Stimulated activated CD4-positive, alpha-beta T cell treated with anti-CD3 and anti-CD28 coated beads, Interleukin-1b, Interleukin-23, amount 100 ng/mL, for 48 hours (primary cell): ENCODE measurements at places on chromosomes 13 and 19.

DNA sequence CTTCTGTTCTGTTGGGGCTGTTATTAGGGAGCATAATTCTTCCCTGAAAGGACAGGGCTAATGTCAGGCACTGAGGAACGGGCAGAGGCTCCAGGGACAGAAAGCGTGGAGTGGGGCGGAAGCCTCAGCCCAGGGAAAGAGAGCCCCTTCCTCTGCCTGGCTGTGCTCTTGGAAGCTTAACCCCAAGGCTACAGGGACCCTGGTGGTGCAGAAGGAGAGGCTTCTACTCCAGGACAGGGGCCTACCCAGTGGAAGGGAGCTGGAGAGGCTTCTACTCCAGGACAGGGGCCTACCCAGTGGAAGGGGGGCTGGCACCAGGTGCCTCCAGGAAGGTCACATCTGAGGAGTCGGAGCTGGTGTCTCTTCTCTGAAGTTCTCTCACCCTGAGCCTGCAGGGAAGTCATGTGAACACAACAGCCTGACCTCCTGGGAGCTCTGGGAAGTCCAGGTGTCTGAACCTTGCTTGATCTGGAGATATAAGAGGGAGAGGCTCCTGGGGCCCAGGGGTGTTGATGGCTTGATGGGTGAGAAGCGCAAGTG, 159.5 kb upstream of the SOX1 start:
- DNase-seq = no peak

- DNase-seq = no peak
Measured at GRCh38 chr19:43634872-43635560, 4.6 kb downstream of the CADM4 start.

DNA sequence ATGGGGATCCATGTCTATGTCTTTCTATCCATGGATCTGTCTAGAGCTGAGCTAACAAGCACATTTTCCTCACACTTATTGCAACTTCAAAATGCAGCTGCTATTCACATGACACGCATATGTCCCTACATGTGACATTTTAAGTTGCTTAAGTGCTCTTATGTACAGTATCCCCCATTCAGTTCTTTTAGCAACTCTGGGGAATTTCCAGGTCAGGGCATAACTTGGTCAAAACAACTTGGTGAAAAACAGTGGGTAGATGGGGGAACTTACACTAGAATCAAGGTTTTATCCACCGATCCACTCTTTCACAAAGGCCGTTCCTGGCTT, 73.0 kb downstream of the COL4A1 start:
- DNase-seq = no peak

DNA sequence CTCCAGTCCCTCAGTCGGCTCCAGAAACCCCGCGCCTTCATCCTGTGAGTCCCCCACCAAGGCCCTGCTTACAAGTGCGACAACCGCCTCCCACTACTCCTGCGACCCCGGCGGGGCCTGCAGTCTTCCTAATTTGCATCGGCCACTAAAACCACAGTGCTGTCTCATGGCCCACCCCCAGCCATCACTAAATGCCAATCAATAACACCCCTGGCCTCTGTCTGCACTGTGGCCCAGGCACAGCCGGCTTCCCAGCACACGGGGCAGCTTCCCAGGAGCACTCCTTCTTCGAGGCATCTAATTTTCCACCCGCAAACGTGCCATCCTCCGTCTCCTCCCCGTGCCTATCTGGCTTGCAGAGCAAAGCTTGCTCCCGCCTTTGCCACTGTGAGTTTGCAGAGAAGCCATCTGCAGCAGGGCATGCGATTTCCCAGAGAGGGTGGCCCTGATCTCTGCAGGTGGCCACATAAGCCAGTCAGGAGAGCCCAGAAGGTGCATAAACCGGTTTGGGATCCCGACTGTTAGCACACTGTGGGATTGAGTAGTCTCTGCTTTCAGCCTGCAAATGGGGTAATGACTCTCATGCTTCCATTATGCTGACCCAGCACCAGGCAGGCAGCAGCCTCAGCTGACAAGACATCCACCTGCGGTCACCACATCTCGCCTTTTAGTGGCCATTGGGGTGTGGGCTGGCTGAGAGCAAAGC, 34.0 kb upstream of the USE1 start:
- DNase-seq = no peak

DNA sequence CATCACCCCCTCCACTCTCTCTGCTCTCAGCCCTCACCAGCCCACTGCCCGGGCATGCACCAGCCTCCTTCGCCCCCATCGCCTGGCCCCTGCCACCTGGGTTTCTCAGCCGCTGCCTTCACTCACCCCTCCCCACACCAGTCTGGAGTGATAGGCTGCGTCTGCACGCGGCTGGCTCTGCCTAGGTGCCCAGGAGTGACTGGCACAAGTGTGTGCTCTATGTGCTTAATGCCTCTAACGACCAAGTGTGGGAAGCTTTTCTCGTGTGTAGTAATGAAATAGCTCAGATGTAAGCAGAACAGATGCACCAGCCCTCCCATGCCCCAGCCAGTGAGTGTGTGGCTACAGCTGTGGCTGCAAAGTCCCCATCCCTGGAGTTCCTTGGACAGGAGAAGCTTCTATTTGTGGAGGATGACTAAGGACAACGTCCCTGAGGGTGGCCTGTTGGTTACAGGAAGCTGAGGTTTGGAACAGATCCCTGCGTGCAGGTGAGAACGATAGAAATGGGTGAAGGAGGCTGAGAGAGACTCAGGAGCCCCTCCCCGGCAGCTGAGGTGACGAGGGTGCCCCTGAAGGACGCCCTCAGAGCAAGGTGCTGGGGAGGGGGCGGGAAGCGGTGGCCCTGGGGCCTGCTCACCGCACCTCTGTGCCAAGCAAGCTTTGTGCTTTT, 35.6 kb downstream of the ATP11A start:
- DNase-seq = no peak

DNA sequence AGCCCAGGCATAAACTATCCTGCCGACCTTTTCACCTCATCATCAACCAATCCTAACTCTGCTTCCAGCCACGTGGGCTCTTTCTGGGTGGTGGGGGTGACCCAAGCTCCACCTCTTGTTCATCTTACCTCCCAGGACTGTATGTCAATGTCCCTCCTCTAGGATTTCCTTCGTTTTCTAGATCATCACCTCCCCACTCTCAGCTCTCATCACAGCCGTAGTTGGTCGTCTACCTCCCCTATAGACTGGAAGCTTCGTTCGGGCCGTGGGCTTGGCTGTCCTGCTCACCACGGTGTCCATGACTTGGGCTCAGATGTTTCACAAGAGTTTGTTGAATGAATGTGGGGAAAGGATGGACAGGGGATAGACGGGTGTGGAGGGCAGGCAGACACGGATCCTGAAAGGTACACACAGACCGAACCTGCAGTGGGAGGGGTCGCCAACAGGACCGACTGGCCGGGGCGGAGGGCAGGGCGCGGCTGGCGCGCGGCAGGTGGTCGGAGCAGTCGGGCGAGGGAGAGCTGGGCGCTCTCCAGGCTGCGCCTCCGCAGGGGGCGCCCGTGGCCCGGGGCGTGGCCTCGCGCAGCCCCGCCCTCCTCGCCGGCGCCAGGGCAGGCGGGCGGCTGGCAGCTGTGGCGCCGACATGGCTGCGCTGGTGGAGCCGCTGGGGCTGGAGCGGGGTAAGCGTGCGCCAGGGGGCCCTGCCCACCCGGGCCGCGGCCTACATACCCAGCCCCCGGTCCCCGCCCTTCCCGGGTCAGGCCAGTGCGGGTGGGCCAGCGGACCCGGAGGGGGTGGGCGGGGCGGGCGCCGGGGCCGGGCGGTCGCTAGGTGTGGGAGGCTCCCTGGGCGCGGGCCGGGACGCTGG, at the start of gene LIN7B:
LIN7B (plus strand) TSS at position 609 of the 868 bp plus-strand sequence; CDS start at position 644, 35 bp downstream.
- peak; percentile 63 for DNase-seq

- DNase-seq = no peak
Measured at GRCh38 chr19:41933693-41934426, 5.6 kb upstream of the ERFL start.

DNA sequence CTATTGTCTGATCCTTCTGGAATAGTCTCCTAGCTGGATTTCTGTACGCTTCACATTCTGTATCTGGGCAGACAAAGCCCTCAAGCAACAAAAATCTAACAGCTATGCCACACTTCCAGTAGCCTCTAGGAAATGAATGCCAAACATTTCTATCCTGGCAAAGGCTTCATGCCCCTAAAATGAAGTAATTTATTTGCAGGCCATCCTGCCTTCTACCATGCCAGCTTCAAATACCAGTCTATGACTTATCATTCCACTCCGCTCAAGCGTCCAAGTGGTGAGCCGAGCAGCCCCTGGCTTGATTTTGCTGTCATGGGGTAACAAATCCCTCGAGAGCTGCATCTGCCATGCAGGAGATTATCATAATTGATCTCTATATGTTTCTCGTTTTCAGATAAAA, 86.9 kb downstream of the LHFPL6 start:
- DNase-seq = no peak

DNA sequence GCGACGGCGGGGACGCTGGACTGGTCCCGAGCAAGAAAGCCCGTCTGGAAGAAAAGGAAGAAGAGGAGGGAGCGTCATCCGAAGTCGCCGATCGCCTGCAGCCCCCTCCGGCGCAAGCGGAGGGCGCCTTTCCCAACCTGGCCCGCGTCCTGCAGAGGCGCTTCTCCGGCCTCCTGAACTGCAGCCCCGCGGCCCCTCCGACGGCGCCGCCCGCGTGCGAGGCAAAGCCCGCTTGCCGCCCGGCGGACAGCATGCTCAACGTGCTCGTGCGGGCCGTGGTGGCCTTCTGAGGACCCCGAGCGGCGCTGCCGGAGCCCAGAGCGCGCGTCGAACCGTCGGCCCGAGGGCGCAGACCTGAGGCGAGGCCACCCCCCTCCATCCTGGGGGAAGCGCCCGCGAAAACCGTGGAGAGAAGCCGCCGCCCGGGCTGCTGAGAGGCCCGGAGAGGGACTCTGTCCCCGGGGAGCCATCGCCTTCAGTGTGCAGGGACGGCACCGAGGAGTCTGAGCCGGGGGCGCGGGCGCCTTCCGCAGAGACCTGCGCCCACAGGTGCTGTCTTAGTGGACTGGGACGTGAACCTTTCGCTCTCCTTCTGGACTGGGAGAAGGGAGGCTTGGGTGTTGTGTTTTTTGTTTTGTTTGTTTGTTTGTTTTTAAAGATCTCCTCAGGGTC, 3.5 kb downstream of the IER2 start:
- DNase-seq = no peak

GRCh38 chr19:21117041-21117907, 24.6 kb upstream of the ZNF431 start:
- DNase-seq = no peak

- DNase-seq = no peak
Measured at GRCh38 chr13:27203186-27203585, 31.6 kb upstream of the USP12 start.

DNA sequence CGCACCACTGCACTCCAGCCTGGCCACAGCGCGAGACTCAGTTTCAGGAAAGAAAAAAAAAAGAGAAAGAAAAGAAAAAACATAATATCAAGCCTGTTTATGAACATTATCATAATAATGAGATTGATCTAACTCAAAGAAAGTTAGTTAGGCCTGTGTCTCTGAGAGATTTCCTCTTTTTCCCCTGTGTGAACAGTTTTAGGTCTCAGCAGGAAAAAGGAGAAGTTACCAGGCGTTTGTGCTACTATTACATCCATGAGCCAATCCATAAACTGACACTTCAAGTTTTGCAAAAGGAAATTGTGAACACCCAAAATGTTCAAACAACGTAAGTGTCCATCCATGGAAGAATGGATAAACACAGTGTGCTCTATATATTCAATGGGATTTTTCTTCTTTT, 3.8 kb downstream of the TARM1 start:
- no peak for DNase-seq

DNA sequence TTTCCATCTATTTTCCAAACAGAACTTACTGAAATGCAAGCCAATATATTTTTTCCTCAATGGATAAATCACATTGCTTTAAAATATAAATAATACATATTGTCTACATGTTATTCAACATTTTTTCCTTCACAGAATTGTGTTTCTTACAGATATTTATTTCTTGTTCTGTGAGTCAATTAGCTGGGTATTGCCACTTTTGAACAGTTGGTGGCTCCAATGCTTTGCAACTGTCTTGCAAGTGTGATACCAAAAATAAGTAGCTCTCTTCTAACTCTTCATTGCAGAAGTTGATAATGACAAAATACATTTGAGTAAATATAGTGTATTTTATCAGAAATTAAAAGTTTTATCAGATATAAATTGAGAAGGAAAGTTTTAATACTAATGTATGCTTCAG, 17.1 kb upstream of the GPC5 start:
- no peak for DNase-seq

DNA sequence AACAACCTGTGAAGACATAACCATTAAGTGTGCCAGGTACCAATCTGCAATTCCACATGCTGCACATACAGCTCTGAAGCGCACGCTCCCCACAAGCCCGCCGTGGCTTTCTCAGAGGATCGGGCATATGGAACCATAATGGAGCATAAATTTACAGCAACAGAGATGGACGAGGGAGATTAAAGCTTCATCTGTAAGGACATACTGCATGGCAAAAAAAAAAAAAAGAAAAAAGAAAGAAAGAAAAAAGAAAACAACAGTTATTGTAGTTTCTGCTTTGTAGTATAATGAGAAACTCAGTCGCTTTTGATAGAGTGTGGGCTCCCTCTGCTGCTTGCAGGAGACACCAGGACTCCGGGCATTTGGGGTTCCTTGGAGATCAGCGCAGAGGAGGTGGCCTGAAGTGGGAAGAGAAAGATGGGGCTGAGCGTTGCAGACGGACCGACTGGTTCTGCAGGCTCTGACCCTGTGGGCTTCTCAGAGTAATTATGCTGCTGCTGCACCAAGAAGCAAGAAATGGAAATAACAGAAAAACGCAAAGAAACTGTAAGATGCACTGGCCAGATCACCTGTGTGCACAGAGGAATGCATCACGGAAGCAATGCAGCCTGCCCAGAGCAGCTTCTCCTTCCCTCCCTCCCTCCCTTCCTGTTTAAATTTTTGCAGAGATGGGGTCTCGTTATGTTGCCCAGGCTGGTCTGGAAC, 10.8 kb upstream of the PDCD5 start:
- peak; percentile 43 for DNase-seq

GRCh38 chr13:114199954-114200353, 20.9 kb downstream of the CFAP97D2 start:
- DNase-seq = no peak

DNA sequence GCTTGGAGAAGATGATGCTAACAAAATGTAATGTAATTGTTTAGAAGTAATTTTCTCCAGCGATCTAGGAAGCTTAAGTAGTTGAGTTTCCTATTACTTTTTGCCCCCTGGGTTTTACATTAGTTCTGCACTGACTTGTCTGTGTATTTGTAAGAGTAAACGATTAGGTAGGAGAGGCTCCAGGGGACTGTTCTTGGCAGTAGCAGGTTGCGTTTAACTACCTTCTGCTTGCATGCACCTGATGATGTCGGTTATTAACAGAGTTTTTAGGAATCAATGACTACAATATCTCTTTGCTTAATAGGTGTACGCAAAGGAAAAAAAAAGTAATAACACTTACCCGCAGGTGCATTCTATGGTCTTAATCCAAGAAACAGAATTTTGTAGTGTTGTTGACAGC, 18.3 kb upstream of the UGGT2 start:
- no peak for DNase-seq

DNA sequence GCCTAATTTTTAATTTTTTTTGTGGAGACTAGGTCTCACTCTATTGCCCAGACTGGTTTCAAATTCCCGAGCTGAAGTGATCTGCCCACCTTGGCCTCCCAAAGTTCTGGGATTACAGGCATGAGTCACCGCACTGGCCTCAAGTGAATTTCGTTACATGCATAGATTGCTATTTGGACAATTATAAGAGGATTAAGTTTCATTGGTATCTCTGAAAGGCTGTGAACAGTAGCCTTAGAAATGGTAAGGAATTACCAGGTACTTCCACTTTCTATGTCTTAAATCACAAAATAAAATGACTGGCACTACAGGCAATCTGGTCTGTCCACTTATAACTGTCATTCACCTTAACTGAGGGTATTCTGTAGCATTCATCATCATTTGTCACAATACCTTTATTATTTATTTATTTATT, 2.9 kb upstream of the CCDC9 start:
- no peak for DNase-seq
